ENCODE measurements at places on chromosomes 5 and 9. TPM values are rescaled to one million over a fixed set of nuclear protein-coding genes. Genes with fewer than 3 reads are reported as not detected.

Gene SLC6A18
- polyA plus RNA-seq = 1.5 TPM

Gene MCC
- 2.4 TPM for polyA plus RNA-seq

Gene LCN15
- polyA plus RNA-seq = not detected

Gene PRRT1B
- polyA plus RNA-seq = not detected

DNA sequence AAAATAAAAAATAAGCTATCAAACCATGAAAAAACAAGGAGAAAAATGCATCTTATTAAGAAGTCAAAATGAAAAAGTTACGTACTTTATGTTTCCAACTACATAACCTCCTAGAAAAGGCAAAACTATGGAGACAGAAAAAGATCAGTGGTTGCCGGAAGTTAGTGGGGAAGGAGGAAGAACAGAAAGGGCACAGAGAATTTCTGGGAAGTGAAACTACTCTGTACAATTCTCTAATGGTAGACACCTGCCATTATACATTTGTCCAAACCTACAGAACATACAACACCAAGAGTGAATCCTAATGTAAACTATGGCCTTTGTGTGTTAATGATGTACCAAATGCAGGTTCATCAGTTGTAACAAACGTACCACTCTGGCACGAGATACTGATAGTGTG is 25.3 kb downstream of the SMU1 start:
- H3K27ac ChIP-seq = no peak overlapping the region
- no peaks in the 10 kb centered on the region for H3K4me1 ChIP-seq
- H3K4me3 ChIP-seq = no peak overlapping the region
- H3K36me3 ChIP-seq = peaks cover 26% of the 10 kb centered on the region

Measured in kidney (tissue), 22 donors.